ENCODE measurements at places on chromosomes 6 and 20. TPM values are rescaled to one million over a fixed set of nuclear protein-coding genes. Genes with fewer than 3 reads are reported as not detected.

GRCh38 chr6:89585154-89585553, 53.4 kb downstream of the LYRM2 start:
- no peaks in the 10 kb centered on the region for H3K36me3 ChIP-seq
- no peaks in the 10 kb centered on the region for H3K4me1 ChIP-seq
- DNase-seq: no peak
- H3K4me3 ChIP-seq: no peak overlapping the region
- H3K27me3 ChIP-seq: no peaks in the 10 kb centered on the region

DNA sequence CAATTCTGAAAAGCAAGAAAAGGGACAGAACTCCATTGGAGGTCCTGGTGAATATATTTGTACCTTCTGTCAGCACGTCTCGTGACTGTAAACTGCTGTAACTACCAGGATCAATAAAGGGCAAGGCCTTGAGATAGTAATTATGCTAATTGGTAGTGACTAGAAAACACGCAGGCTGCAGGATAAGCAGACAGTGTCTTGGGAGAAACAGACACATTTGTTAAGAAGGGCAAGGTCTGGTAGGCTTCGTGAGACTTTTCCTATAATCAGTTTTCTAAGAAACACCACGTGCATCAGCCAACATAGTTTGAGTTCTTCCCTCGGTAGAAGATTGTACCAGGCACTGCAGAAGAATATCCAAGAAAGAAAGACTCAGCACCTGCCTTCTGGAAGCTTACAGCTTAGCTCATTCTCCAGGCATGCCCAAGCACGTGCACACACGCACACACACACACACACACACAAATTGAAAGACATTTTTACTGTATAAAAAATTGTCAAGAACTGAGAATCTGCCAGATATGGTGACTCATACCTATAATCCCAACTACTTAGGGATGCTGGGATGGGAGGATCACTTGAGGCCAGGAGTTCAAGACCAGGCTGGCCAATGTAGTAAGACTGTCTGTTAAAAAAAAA, 167.0 kb upstream of the SASH1 start:
- H3K4me1 ChIP-seq: no peaks in the 10 kb centered on the region
- no peak overlapping the region for H3K27ac ChIP-seq
- H3K4me3 ChIP-seq: no peak overlapping the region
- H3K27me3 ChIP-seq: no peaks in the 10 kb centered on the region

DNA sequence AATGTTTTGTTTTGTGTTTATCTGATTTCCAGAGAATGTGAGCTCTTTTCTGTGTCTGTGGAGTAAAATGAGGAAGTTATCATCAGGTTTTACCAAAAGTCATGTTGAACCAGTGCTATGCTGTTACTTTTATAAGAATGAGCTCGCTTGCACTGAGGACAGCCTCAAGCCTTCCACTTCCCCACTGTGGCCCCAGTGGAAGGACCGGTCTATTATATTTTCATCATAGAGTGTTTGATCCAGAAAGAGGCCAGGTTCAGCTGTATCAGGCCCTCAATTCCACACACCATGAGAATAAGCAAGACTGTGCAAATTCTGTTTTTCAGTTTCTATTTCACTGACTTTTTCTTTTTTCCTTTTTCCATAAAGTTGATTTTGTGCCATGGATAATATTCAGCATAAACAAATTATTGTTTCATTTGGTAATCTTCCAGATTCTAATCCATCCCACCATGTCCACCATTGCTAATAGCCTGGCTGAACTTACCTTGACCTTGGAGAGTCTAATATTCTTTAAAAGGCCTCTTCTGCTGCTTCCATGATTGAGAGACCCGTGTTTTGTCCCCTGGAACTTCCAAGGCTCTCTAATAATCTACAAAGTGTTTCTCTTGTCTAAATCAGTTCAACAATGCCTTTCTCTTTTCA, 286.2 kb downstream of the THBS2 start:
- H3K27ac ChIP-seq: no peak overlapping the region
- no peak for DNase-seq
- peaks cover 13% of the 10 kb centered on the region for H3K4me1 ChIP-seq
- H3K4me3 ChIP-seq: no peak overlapping the region

DNA sequence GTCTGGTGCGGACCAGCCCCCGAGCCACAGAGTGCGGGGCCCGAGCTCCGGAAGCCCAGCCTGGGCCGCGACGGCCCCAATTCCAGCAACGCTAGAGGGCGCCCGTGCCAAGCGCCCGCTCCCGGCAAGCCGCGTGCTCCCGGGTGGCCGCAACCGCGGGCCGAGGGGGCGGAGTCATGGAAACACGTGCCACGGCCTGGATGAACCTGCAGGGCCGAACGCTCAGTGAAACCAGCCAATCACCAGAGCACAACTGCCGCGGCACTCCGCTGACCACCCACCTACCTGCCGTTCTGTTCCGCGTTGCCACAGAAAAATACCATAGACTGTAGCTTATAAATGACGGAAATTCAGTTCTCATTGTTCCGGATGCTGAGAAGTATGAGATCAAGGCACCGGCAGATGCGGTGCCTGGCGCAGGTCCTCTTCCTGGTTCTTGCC, 85.7 kb upstream of the FOXC1 start:
- peak; percentile 47 for DNase-seq
- peaks cover 17% of the 10 kb centered on the region for H3K27me3 ChIP-seq
- peaks cover 18% of the 10 kb centered on the region for H3K4me1 ChIP-seq
- no peaks in the 10 kb centered on the region for H3K36me3 ChIP-seq
- H3K27ac ChIP-seq: no peak overlapping the region
- H3K4me3 ChIP-seq: peak overlapping the region; percentile 37

DNA sequence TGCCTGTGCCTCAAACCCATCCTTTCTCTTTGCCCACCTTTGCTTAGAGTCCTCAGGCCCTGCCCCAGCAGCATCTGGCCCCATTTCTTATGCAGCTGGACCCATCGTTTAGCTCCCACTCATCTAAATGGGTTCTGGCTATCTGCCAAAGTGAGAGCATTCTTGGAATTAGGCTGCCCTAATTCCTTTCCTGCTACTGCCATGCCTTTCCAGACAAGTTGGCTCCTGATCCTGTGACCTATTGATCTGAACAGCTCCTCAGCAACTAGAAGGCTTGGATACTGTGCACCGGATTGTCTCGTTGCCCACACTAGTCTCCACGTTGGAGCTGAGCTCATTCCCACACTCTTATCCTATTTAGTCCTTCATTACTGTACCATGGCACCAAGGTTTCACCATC, 22.9 kb downstream of the DZANK1 start:
- no peak overlapping the region for H3K27ac ChIP-seq
- no peak overlapping the region for H3K4me3 ChIP-seq
- DNase-seq: no peak
- H3K36me3 ChIP-seq: no peaks in the 10 kb centered on the region
- no peaks in the 10 kb centered on the region for H3K27me3 ChIP-seq
- no peaks in the 10 kb centered on the region for H3K4me1 ChIP-seq

DNA sequence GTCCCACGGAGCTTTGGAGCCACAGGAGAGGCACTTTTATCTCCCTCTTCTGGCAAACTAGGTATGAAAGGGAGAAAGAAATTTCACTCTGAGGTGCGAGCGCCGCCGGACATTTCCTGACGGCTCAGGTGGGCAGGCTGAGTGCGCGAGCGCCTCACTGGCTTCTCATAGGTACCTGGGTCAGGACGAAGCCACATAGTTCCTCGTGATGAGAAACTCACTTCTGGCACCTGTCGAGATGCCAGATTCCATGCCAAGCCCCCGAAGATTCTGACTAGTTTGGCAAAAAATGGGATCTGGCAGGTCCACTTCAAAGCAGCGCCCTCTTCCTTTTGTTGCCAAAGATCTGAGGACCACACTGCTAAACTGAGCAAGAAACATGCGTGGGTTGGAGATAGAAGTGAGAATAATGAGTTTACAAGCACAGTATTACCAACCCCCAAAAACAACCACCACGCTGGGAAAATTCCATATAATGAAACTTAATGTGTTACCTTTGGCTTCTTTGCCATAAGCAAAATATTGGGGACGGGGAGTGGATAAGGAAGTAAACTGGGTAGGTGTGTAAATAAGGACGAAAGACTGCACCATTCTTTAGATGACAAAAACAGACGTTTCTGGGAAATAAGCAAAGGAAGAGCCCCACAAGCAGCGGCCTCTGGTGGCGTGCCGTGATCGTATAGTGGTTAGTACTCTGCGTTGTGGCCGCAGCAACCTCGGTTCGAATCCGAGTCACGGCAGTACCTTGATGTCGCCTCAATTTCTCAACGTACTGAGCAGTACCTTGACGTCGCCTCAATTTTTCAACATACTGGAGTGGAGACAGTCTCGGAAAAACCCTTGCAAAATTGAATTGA, 89.8 kb upstream of the PRSS16 start:
- H3K4me3 ChIP-seq: peak overlapping the region; percentile 41
- no peak overlapping the region for H3K27ac ChIP-seq
- no peaks in the 10 kb centered on the region for H3K36me3 ChIP-seq

DNA sequence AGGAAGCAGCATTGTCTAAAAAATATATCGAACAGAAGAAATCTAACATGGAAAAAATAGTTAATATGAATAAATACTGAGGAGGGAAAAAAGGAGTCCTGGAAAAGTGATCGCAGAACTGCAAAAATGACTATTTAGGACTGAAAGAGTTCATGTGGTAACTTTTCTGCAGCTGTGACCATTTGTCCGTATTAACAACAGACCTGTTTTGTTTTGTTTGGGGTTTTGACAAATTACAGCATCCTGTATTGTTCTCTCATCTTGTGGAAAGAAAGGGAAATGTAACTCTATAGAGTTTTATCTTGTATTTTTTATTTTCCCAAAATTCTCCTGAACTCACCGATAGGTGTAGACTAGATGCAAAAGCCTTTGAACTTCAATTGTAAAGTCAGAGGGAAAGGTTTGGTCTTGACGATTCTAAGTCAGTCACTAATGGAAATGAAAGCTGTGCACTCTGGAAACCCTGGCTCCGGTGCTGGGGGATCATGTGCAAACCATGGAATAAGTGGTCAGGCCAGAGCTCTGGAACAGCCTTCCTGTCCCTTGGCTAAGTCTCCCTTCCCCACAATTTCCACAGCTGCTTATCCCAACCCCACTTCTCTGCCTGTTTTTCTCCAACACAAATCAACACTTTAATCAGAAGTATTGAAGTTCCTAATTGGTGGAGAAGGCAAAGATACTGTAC, 51.2 kb upstream of the MARCKS start:
- no peaks in the 10 kb centered on the region for H3K36me3 ChIP-seq
- no peaks in the 10 kb centered on the region for H3K4me1 ChIP-seq
- no peaks in the 10 kb centered on the region for H3K27me3 ChIP-seq
- H3K4me3 ChIP-seq: no peak overlapping the region
- no peak overlapping the region for H3K27ac ChIP-seq

GRCh38 chr20:63740627-63741353, 1.2 kb downstream of the SLC2A4RG start:
- peaks cover 17% of the 10 kb centered on the region for H3K4me1 ChIP-seq
- peaks cover 16% of the 10 kb centered on the region for H3K36me3 ChIP-seq
- peak; percentile 91 for DNase-seq
- peak overlapping the region; percentile 95 for H3K27ac ChIP-seq
- H3K4me3 ChIP-seq: peak overlapping the region; percentile 58

DNA sequence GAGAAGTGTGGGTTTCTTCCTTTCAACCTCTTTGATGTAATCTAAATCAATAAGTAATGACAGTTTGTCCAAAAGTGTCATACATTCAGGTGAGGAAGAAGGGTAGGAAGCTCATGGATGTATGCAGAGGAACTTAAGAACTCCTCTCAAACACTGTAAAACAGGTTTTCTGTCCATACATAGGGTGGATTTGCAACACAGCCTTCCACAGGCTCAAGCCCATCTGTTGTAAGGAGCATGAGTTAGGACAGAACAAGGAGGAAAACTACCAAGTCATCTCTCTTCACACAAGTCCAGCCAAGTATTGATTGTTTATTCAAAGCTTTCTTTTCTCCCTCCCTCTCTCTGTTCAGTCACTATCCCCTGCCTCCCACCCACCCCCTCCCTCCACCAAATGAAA, 49.0 kb upstream of the CDYL start:
- no peak overlapping the region for H3K4me3 ChIP-seq
- H3K27me3 ChIP-seq: no peaks in the 10 kb centered on the region
- no peaks in the 10 kb centered on the region for H3K36me3 ChIP-seq
- H3K27ac ChIP-seq: no peak overlapping the region
- no peak for DNase-seq

DNA sequence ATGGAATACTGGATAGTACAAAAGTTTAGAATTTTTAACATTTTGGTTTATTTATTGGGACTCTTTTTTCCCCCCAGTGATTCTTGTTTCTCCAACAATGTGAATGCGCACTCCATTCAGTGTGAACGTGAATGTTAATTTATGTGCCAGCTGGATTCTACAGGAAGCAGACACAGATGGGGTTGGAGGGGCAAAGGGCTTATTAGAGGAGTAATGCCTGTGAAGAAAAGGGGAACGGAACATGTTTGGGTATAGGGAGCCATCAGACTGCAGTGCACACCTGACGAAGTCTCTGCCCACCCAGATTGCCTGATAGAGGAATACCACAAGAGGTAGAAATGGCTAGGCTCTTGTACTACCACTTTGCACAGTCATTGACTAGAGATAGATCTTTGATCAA, 48.2 kb downstream of the PTPRA start:
- DNase-seq: no peak
- peaks cover 27% of the 10 kb centered on the region for H3K4me1 ChIP-seq
- no peak overlapping the region for H3K4me3 ChIP-seq
- no peaks in the 10 kb centered on the region for H3K36me3 ChIP-seq
- H3K27ac ChIP-seq: no peak overlapping the region
- no peaks in the 10 kb centered on the region for H3K27me3 ChIP-seq

GRCh38 chr20:31617432-31618104, 12.5 kb downstream of the ID1 start:
- H3K4me3 ChIP-seq: no peak overlapping the region
- H3K36me3 ChIP-seq: no peaks in the 10 kb centered on the region
- DNase-seq: no peak
- peaks cover 2% of the 10 kb centered on the region for H3K4me1 ChIP-seq
- no peaks in the 10 kb centered on the region for H3K27me3 ChIP-seq

DNA sequence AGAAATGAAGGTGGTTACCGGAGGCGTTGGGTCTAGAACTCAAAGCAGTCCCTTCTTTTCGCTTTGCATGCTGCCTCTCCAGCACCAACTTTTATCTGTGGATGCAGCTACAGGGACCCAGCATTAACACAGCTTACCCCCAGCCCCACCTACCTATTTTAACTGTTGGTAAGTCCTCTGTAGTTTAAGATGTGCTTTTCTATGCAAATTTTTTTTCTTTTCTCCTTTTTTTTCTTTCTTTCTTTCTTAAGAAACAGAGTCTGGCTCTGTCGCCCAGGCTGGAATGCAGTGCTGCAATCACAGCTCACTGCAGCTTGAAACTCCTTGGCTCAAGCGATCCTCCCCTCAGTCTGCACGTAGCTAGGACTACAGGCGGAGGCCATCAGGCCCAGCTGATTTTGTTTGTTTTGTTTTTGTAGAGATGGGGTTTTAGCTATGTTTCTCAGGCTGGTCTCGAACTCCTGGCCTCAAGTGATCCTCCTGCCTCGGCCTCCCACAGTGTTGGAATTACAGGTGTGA, 6.5 kb upstream of the USP45 start:
- peak overlapping the region; percentile 92 for H3K4me3 ChIP-seq
- no peaks in the 10 kb centered on the region for H3K27me3 ChIP-seq
- no peaks in the 10 kb centered on the region for H3K36me3 ChIP-seq
- H3K4me1 ChIP-seq: peaks cover 12% of the 10 kb centered on the region
- DNase-seq: peak; percentile 30

- H3K4me3 ChIP-seq: no peak overlapping the region
- no peaks in the 10 kb centered on the region for H3K27me3 ChIP-seq
- no peak overlapping the region for H3K27ac ChIP-seq
- H3K36me3 ChIP-seq: no peaks in the 10 kb centered on the region
These were observed 112.0 kb upstream of the PDE10A start for GRCh38 chr6:165774903-165775601.

RSPO3 gene
- total RNA-seq: 7.0 TPM

SLC25A27 gene
- total RNA-seq: 0.56 TPM

LBP gene
- total RNA-seq: 9.3 TPM

ERVFRD-1 gene
- not detected for total RNA-seq

FAM83D gene
- total RNA-seq: 0.40 TPM

LIME1 gene
- 6.3 TPM for total RNA-seq

TSBP1 gene
- total RNA-seq: not detected

SLC17A1 gene
- not detected for total RNA-seq
